H1 (cell line): ENCODE measurements at places on chromosomes 12 and 14.

DNA sequence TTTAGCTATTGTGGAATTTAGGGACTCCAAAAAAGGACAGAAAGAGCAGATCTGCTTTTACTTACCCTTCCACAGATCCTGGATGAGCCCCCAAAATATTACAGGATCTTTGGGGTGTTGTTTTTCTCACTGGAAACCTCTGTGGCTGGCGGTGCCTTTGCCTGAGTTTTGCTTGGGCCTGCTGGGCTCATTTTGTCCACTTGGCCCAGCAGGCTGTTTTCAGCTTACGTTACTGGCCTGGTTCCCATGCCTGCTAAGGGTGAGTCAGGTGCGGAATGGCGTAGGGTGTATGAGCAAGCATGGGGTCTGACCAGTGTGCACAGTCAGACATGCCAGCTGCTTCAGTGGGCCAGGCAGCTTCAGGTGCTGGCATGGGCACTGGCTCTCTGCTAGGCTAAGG, 45.8 kb downstream of the HSD17B6 start:
- no peak for DNase-seq

DNA sequence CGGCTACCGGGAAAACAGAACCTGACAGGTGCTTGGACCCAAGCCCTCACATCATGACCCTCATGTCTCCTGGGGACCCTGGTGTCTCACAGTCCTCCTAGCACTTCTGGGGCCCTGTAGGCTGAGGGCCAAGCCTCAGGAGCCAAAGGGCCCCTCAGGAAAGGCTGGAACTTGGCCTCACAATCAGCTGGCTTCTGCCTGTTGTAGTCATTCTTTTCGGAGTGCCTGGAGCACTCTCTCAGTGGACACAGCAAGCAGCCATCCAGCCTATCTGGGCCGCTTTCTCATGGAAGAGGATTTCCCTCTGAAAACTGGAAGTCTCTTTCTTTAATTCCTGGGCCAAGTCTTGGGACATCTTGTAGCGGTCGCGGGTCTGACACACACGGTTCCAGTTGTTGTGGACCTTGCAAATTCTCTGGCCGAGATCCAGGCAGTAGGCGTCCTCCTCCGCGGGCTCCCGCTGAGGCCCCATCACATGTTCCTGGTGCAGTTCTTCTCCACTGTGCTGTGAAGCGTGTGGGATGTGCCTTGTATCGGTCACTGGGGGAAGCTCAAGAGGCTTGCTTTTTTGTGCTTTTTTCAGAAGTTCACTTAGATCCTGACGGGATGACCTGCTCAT, 169.3 kb downstream of the EMP1 start:
- DNase-seq, result no peak

DNA sequence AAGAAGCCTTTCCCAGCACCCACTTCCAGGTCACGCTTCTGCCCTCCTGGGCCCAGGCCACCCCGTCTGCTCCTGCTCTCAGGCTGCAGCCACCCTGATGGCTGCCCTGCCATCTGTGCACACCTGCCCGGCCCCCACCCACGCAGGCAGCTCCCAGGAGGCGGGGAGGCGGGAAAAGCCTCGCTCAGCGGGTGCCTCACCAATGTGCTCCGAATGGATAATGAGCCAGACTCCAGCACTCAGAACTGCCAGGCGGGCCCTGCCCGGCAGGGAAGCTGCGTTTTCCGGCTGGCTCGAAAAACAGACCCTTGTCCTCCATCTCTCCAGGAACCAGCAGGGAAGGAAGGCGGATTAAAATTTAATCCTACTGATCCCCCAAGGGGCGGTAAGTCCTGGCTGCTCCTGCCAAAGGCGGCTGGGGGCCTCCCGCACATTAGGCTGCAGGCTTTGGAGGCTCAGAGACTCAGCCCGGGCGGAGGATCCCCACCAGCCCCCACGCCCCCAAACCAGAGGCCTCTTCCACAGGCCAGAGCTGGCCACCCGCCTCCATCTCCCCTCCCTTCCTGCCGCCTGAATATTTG, 104.0 kb downstream of the NCOR2 start:
- DNase-seq, result no peak

- DNase-seq, result no peak
Observed at GRCh38 chr12:81644503-81644902, 114.6 kb downstream of the PPFIA2 start.

DNA sequence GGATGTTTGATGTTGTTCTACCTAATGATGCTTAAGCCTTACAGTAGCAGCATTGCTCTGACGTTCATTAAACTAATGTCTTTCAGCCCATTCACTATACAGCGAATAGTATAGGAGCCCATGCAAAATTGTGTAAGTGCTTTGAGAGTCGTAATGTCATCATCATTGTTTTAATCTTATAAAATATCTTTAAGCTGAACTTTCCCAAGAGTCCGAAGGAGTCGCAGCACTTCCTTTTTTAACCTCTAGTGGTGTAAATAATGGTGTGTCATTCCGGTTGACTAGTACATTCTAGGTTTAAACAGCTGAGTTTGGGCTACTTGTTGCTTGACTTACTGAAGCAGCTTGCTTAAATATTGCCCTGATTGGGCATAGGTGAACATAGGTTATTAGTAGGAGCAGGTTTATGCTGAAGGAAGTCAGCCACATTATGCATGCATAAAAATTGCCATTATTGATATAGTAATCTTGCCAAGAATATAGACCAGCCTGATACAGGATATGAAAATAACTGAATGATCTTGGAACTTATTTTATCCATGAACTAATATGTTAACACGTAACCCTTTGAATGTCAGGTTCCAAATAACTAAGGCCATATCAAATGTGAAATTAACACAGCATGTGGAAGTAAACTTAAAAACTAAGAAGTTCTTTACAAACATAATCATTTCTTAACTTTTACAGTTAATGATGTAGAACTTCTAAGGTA, 2.6 kb downstream of the WNK1 start:
- DNase-seq, result no peak

DNA sequence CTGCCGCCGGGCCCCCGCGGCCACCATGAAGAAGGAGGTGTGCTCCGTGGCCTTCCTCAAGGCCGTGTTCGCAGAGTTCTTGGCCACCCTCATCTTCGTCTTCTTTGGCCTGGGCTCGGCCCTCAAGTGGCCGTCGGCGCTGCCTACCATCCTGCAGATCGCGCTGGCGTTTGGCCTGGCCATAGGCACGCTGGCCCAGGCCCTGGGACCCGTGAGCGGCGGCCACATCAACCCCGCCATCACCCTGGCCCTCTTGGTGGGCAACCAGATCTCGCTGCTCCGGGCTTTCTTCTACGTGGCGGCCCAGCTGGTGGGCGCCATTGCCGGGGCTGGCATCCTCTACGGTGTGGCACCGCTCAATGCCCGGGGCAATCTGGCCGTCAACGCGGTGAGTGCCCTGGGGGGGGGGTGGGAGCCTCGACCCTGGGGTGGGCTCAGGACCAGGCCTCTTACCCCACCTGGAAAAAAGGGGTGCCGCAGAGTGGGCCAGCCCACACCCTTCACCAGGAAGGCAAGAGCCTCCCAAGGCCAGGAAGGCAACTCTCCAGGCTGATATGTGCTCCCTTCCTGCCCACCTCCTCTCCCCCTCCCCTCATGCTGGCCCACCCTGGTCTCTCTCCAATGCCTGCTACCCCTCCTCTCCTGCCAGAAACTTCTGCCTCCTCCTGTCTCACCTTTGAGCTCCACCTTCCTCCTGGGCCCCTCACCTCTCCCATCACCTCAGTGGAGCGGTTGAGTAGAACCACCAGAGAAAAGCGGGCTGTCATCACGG, 507 bp downstream of the AQP5 start:
- DNase-seq, result no peak

DNA sequence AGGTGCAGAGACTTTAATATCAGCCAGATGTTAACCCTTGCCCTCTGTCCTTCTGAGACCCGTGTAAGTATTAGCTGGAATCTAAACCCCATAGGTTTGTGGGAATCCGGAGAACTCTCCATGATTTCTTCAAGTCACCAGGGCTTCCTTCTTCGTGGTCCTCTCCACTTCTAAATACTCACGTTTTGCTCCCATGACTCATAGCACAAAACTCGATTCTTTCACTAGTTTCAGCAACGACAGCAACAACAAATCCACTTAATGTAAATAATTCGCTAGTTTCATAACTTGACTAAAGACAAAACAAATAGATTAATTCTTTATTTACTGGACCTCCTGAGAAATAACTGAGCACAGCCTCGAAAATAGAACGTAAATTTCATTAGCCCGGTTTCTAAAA, 4.4 kb upstream of the CLEC2A start:
- no peak for DNase-seq

GRCh38 chr12:6213969-6214368, 13.8 kb downstream of the CD9 start:
- DNase-seq, result no peak

DNA sequence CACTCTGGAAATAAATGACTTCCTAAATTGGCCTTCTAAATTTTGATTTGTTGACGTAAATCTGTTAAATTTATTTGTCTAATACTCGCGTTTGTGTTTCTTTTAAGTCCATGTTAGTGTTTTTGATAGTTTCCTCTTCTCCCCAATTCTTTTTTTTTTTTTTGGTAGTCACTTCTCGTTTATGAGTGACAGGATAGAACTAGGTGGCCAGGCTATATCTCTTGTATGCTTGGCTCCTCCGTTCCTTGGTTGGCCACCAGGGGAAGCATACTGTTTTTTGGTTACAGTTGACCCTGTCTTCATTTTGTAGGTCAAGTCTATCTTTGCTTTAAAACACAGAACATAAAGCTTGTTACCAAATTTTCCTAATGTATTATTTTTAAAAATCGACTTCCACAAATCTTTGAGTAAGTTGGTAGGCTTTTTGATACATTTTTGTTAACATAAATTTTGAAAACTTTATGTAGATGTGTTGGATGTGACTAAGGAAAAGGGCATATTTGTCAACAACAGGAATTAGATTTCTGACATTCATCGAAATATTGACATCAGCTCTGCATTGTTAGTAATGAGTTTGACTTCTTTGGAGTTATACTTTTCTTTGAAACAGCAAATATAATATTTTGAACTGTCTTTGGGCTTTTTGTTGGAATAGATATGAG, 2.2 kb downstream of the RCOR1 start:
- DNase-seq, result no peak

GRCh38 chr12:51813931-51814310, 34.6 kb downstream of the FIGNL2 start:
- DNase-seq, result no peak

GRCh38 chr14:77120771-77121743, 20.5 kb downstream of the ZDHHC22 start:
- DNase-seq, result no peak
